AML-193 (cell line): ENCODE measurements at places on chromosomes 1 and 21.

DNA sequence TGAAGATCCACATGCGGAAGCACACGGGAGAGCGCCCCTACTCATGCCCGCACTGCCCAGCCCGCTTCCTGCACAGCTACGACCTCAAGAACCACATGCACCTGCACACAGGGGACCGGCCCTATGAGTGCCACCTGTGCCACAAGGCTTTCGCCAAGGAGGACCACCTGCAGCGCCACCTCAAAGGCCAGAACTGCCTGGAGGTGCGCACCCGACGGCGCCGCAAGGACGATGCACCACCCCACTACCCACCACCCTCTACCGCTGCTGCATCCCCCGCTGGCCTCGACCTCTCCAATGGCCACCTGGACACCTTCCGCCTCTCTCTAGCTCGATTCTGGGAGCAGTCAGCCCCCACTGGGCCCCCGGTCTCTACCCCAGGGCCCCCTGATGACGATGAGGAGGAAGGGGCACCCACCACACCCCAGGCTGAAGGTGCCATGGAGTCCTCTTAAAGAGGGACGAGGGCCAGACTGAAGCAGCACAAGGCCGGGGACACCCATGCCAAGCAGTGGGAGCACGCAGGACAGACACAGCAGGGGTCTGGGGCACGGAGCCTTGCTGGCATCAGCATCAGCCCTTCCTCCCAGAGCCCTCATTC lies 13.7 kb downstream of the ZBTB7B start:
- no peak for DNase-seq

GRCh38 chr1:24898152-24898908 lies 31.7 kb downstream of the RUNX3 start:
- DNase-seq, result peak; percentile 26

GRCh38 chr1:83802460-83803152 lies 196.3 kb downstream of the TTLL7 start:
- DNase-seq, result no peak

DNA sequence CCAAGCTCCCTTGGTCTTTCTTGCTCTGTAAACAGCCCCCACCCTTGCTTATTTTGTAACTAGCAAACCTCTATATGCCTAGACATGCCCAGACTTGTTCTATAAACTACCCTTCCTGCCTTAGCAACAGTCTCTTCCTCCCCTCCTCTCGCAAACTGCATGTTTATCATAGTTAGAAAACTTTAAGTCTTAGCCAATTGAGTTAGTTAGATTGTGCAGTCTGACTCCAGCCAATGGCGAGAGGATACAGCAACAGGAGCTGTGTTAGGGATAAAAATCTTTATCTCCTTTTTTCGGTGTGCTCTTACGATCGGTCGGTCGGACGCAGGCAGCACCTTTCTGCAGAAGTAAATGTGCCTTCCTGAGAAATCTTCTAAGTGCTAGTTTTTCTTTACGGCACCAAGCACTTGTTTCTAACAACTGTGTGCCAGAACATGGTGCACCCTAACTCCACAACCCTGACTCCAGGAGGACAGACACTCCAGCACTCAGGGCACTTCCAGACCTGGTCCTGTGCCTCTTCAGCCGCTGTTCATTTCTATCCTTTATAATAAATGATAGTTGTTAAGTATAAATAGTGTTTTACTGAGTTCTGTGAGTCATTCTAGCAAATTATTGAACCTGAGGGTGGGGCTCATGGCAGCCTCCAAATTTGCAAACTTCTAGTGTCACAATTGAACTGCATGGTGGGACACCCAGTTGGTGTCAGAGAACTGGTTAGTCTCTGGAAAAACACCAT lies 25.7 kb upstream of the GNG4 start:
- no peak for DNase-seq

DNA sequence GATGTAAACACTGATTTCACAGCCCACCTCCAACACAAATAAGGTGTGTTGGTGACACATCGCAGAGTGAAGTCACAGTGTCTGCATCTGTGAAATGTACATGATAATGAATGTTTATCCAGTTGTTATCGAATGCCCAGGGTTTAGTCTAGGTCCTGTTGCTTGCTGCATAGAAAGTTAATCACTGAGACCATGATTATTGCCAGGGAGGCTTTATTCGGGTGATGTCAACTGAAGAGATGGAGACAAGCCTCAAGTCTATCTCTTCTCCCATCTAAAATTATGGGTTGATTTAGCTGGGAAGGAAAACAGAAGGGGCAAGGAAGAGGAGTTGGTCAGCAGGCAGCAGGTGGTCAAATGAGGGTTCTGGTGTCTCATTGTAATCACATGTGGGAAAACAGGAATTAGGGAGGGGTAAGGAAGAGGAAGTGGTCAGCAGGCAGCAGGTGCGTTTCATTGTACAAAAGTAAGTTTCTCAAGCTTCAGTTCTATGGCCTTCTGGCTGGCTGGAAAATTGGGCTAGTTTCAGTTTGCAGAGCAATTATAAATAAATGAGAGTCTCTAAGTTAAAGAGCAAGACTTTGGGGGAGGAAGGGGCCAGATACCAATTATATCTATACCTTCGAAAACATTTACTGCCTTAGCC lies 146.3 kb upstream of the DNAH14 start:
- DNase-seq, result peak; percentile 52

DNA sequence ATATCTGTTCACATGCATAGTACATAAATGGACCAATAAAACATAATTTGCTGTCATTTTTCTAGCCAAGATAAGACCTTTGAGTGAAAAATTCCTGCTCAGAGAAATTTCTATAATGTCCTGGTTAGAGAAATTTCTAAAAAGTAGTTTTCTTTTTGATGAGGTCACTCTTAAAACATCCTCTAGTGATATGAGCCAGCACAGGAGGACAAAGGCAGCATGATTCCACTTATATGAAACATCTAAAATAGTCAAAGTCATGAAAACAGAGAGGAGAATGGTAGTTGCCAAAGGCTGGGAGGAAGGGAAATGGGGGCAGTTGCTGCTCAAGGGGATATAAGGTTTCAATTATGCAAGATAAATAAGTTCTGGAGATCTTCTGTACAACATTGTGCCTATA lies 239.4 kb downstream of the BACH1 start:
- DNase-seq, result no peak

DNA sequence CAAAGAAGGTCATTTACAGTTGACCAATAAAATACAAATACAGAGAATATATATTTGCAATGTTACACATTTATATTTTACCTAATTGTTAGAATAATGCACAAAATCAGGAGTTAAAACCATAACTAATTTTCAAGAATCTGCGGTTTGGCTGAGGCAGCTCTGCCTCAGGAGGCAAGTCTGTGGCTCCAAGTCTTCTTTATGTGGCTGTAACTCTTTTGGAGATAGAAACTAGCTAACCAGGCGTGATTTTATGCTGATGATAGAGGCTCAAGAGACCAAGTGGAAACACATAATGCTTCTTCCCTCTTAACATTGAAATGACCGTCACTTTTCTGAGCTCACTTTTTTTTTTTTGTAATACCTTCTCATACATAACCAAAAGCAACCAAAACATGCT lies 744.7 kb upstream of the CXADR start:
- no peak for DNase-seq

DNA sequence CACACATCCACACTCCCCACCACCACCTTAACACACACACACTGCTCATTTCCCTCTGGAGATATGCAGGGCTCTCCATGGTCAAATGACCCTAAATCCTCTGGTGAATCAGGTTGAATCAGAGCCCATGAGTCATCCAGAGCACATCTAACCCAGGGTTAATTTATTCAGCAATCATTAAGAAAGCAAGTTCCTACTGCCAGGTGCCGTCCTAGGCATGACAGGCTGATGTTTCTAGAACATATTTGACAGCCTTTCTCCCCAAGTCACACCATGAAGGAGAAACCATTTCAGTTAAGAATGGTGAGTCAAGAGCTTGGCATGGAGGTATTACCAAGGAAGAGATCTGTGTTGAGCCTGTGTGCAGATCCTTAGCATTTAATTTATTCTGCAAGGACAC lies 194.3 kb upstream of the CAMK1G start:
- DNase-seq, result no peak

DNA sequence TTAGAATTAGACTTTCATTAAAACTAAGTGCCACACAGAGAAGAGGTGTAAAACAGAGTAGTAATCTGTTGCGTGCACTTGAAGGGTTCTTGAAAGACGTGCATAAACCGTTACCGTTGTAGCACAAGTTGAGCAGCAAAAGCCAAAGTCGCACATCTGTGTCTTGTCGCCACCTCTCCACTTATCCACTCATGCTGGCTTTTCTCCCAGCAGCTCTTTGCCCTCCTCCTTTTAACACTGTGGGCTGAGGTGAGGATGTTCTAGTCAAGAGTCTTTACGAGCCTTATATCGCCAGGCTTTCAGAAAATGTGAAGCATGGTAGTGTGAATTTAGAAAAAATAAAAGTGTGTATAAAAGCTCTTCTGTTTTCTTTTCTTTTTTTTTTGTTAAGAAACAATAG lies 48.0 kb downstream of the NR5A2 start:
- no peak for DNase-seq

DNA sequence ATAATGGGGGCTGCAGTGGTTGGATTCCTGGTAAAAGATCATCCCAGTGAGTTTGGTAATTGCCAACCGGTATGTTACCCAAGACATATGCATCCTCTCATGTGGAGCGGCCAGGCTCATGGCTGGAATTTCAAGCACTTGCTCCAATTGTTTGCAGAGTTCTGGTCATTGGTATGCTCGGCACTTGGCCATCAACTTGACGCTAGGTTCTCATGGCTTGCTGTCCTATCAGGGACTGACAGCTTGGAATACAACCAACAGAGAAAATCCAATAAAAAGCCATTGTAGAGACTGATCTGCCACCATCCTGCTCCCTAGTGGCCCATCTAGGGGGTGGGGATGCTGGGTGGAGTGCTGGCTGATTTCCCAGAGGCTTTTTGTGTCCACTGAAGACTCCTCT lies 120.9 kb downstream of the EDEM3 start:
- DNase-seq, result no peak
